ENCODE measurements at places on chromosomes 2 and 18. TPM values are rescaled to one million over a fixed set of nuclear protein-coding genes. Genes with fewer than 3 reads are reported as not detected.

GRCh38 chr2:205975082-205975949, 110.7 kb downstream of the INO80D start:
- no peak for DNase-seq

DNA sequence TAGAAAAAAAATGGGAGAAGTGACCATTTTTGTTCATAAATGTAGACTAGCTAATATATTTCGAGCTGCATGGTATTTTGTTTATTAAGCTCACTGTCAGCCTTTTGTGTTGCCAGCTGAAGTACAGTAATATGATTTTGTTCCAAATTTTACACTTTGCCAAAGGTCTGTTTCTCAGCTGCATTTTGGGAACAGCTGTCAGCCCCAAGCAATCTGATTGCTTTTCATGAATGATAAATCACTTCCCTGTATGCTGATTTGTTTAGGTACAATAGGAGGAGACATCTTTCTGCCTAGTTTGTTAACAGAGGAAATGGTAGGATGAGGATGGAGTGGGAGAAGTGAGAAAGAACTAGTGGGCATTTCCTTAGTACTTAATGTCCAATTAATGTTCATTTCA, 79.3 kb downstream of the NABP1 start:
- DNase-seq, result no peak

GRCh38 chr2:207698301-207698700, 13.1 kb upstream of the CCNYL1 start:
- DNase-seq, result no peak

DNA sequence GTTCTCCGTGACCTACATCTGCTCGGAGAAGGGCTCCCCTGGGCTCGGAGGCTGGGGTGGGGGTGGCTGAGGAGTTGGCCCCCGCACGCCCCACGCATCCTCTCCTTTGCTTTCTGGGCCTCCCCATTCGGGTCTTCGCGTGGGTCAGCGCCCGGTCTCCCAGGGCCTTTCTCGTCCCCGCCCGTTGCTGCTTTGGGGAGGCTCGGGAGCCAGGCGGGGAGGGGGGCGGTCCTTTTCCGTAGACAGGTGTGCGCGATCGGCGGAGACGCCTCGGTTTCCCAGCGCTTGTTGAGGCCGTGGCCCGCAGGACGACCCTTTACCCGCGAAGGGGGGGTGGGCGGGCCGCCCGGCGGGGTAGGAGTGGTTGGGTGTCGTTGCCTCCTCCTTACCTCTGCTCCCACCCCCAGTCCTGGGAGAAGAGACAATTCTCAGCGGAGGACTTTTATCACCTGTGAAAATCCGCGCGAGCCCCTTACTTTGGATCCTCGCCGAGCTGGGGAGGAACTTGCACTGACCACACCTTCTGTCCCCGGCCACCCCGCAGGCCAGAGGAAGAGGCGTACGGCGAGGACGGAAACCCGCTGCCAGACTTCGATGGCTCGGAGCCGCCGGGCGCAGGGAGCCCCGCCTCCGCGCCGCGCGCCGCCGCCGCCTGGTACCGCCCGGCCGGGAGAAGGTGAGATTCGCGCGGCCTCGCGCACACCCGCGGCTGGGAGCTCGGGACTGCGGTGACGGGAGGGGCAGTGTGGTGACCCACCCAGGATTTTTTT, 2.6 kb downstream of the ADCYAP1 start:
- DNase-seq, result no peak

DNA sequence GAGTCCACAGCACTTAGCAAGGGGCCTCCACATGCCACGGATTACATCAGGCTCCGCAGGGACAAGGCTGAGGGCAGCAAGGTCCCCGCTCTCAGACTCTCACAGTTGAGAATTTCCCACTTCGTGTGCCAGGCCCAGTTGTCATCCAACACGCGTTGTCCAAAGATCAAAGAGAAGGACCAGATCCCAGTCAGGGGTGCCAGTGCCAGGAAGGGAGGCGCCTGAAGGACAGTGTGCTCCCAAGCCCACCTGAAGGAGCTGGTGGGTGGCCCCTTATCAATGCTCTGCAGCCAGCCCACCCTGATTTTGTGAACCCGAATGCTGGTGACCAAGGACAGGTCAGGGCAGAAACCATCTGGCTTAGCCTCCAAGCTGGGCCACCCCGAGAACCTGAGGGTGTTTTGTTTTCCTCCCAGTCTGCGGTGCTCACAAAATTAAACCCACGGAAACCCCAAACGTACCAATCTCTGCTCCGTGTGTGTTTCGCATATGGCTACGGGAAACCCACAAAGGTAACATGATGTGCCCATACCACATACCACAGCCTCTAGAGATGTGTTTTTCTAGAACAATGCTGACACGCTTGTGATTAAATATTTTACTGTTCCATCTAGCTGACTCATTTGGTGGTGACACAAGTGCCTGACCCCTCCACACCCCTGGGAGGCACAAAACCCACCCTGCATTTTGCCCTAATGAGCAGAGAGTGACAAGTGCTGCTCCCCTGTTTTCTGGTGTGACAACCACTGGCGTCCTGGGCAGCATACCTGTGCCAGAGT, 24.5 kb downstream of the CRACDL start:
- DNase-seq, result no peak

DNA sequence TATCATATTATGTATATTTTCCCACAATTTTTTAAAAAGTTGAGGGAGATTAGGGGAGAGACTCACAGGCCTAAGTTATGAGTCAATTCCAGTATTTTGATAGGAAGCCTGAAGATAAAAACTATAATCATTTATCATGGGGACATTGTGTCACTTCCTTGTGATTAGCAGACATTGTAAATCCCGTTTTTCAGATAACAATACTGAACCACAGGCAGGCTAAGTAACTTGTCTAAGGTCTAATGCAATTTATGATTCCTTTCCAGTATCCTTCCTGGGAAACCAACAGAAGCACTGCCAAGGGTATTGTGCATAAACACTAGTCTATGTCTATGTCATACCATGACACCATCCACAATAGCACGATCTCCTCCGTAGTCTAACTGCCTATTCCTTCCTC, 235.2 kb upstream of the PIK3C3 start:
- DNase-seq, result no peak

- DNase-seq, result no peak
These were observed 37.5 kb upstream of the DLX1 start for GRCh38 chr2:172047566-172048507.

The SAP130 gene
- 11.2 TPM for total RNA-seq

DNA sequence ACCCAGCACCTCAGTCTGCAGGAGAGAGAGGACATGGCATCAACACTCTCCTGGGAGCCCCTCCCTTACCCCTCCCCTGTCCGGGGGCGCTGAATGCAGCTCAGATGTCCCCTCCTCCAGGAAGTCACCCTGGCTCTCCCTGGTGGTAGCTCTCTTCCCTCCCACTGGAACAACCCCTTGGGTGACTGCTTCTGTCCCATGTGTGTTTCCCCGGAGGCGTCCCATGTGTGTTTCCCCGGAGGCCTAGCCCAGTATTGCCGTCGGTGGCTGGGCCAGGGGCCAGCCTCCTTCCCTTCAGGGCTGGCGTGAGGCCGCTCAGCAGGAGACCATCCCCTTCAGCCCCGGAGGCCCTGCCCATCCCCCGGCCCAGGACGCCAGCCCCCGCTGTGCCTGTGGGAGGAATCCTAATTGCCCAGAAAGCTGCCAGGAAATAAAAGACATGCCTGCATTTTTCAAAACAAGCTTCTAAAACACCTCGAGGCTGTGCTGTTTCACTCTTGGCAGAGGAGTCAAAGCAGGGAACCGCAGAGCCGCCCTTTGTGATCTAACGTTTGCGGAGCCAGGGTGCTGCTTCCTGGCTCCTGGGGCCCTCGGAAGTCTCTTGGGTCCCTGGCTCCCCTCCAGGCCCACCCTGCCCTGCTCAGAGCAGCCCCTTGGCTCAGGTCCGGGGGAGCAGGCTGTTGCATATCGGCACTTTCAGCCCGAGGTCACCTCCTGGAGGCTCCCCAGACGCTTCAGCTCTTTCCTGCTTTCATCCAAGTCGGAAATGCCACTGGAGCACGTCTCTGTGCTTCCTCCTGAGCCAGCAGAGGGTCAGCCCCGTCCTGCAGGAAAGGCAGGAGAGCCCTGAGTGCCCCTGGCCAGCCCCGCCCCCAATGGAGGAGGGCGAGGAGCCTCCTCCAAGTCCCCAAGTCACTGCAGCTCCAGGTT, 11.4 kb downstream of the SNED1 start:
- DNase-seq, result peak; percentile 66

GRCh38 chr2:54457323-54458023, 1.3 kb downstream of the SPTBN1 start:
- DNase-seq, result no peak

DNA sequence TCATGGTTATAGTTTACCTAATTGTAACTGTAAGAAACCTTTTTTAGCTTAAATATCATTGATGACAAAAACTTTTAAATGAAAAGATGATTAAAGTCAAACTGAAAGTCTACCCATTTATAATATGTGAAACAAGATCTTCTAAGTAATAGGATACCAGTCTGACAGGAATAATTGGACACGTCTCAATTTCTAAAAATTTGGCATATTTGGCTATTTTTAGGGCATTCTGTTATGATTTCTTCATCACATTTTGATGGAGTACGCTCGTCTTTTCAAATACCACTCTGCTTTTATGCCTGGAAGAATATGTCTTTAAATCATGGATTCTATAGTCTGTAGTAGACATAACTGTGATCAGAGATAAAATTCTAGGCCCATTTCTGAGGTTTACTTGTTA, 1.3 kb downstream of the R3HDM1 start:
- DNase-seq, result no peak

The NTSR2 gene
- not detected for total RNA-seq

The ACKR3 gene
- total RNA-seq, result 9.1 TPM

DNA sequence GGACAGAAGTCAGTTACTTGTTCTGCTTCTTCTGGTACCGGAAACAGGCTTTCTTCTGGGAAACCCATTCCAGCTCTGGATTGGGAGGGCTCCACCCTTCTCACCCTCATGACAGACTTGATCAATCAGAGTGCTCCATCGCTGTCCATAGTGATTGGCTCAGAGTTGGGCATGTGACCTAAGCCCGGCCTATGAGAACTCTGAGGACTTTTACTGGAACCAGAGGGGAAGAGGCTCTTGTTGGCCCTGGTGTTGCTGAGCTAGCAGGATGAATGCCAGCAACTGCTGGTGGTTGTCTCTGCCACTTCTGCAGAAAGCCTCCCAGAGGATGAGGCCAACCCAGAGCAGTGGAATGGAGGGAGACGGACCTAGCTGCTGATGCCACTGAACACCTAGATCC, 33.3 kb downstream of the TMEM37 start:
- DNase-seq, result no peak

- DNase-seq, result no peak
These were observed 102.2 kb downstream of the MSTN start for GRCh38 chr2:189960346-189960745.

DNA sequence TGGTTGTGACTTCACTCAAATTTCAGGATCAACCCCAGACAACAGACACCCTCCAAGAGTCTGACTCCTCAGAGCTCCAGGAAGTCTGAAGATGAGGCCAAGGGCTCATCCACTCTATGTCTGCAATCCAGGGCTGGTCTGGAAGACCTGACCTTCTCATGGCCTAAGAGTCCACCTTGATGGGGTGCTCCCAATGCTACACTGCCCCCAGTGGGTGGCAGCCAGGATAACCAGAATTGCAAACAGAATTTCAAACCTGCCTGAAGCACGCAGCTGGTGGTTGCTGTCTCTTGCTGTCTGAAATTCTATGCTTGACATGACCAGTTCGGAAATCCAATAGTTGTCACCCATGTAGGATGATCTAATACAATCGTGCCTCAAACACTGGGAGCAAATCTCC, 96.0 kb downstream of the UXS1 start:
- no peak for DNase-seq

- no peak for DNase-seq
These were observed 34.7 kb downstream of the RBKS start for GRCh38 chr2:27855476-27855875.

DNA sequence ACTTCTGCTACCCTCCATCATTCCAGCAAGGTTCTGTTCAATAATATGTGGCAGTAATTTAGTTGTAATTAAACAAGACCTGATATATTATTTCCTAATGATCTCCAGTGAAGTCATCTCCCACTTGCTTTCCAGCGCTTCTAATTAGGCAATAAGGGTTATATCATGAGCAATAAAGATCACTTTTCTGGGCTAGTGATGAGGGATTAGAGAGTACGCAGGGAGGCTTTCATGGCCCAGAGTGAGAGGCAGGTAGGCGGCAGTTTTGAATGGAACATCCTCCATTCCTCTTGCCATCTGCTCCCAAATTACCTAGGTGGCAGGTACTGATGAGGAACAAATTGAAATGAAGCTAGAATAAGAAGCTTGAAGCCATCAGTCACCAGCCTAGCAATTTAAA, 358.1 kb upstream of the SYT4 start:
- DNase-seq, result no peak

GRCh38 chr2:216555274-216555673, 56.6 kb downstream of the RPL37A start:
- peak; percentile 77 for DNase-seq

GRCh38 chr2:32768387-32769174, 140.7 kb downstream of the TTC27 start:
- DNase-seq, result no peak

The MC5R gene
- total RNA-seq, result not detected

The UGT1A10 gene
- total RNA-seq, result 0.09 TPM

The TMEM200C gene
- not detected for total RNA-seq

DNA sequence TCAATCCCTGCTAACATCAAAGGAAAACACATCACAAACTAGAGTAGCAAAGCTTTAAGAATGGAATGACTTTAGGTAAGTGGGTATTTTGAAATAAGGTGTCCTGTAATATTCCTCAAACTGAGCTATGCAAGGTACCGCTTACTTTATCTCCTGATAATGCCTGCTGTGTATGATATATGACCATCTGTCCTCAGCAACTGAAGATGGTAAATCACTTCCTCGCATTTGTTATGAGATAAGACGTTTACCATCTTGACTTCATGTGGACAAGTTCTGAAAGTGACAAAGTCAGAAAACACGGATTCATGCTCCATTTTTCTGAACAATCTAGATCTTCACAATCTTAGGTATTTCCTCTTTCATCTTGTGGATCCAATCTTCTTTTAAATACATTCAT, 49.3 kb upstream of the PTPRM start:
- no peak for DNase-seq

The FOXI3 gene
- total RNA-seq, result not detected

GRCh38 chr2:175955136-175955535, 46.9 kb downstream of the LNPK start:
- DNase-seq, result no peak

The ABCB11 gene
- not detected for total RNA-seq

The HOXD11 gene
- not detected for total RNA-seq

GRCh38 chr2:105103481-105103880, 65.6 kb downstream of the MRPS9 start:
- DNase-seq, result no peak

The TMEM169 gene
- 0.20 TPM for total RNA-seq

The CHRNA1 gene
- 0.12 TPM for total RNA-seq

The YES1 gene
- total RNA-seq, result 31.2 TPM

The CD302 gene
- 18.4 TPM for total RNA-seq

DNA sequence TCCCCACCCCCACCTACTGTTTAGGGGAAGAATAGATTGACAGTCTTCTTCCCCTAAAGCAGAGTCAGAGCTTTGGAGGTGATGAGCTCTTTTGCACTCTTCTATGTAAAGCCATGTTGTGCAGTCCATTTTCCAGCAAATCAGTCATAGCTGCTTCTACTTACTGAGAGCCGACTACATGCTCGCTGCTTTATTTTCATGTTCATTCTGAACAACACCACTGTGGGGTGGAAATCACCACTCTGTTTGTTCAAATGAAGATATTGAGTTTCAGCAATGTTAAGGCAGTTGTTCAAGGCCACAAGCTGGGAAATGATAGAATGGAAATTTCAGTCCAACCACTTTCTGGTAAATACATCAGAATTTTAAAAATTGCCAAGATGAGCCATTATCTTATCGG, 88.3 kb downstream of the INSIG2 start:
- no peak for DNase-seq
